ENCODE measurements at places on chromosomes 3 and 15.

- no peak for DNase-seq
These were observed 670 bp upstream of the ISLR start for GRCh38 chr15:74172701-74173379.

GRCh38 chr3:19270481-19270880, 122.2 kb downstream of the KCNH8 start:
- DNase-seq, result no peak

- no peak for DNase-seq
These were observed 301.5 kb downstream of the MEX3B start for GRCh38 chr15:81744364-81744763.

DNA sequence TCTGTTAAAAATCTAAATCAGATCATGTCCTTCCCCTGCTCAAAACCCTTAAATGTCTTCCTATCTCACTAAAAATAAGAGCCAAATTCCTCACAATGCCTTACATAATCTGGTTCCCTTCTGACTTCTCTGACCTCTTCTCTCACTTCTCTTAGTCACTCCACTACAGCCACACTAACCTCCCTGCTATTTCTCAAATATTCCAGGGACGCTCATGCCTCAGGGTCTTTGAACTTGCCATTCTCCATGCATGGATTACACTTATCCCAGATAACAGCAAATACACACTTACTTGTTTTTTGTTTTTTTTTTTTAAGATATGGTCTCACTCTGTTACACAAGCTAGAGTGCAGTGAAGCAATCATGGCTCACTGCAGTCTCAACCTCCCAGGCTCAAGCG, 8.5 kb downstream of the TP53BP1 start:
- no peak for DNase-seq

DNA sequence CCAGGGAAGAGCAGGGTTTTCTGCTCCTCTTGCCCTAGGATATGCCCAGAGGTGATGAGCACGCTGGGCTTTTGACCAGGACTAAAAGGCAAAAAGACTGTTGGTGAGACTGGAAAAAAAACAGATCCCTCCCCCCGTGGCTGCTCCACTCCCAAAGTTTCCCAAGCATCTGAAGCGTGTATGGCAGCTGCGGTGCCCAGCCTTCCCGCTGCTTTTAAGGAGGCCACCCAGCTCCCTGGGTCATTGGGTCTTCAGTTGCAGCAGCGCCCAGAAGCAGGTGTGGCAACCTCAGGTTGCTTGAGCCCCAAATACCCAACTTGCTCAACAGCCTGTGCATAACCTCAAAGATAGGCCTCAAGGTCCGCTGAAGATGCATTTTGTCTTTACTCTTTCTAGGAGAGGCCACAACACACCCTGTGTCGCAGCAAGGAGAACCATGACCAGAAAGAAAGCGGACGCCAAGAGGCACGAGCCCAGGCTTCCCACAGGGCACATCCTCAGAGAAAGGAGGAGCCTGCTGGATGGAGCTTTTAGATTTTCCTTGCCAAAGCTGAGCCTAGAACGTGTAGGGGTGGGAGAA, 2.0 kb downstream of the SRGAP3 start:
- DNase-seq, result no peak

DNA sequence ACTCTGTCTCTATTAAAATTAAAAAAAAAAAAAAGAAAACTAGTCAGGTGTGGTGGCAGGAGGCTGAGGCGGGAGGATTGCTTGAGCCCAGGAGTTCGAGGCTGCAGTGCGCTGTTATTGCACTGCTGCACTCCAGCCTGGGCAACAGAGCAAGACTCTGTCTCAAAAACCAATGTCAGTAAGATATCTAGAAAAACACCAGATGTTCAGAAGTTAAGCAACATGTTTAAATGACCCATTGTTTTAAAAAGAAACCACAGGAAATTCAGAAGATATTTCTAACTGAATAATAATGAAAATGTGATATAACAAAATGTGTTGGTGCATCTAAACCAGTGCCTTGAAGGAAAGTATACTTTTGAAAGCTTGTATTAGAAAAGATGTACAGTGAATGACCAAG, 203.4 kb upstream of the CGNL1 start:
- no peak for DNase-seq

DNA sequence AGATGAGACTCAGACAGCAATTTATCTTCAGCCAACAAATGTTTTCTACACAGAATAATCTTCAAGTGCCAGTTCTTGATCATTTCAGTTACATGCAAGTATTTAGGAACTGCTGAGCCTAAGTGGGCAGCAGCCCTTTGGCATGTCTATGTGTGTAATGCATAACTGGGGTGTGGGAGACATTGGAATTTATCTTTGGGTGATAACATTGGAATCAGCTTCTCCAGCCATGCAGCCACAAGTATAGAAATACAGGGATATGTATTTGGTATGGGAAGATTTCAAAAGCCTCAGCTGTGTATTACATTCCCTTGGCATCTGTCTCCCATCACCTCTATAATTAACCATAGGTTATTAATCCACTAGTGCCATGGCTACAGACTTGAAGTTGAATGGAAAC, 63.4 kb upstream of the FOXP1 start:
- no peak for DNase-seq

GRCh38 chr15:66841953-66842681, 140.1 kb downstream of the SMAD6 start:
- no peak for DNase-seq

- DNase-seq, result no peak
These were observed 521.9 kb upstream of the PROK2 start for GRCh38 chr3:72306800-72307341.

GRCh38 chr15:31473385-31474058, 146.9 kb downstream of the KLF13 start:
- DNase-seq, result no peak

DNA sequence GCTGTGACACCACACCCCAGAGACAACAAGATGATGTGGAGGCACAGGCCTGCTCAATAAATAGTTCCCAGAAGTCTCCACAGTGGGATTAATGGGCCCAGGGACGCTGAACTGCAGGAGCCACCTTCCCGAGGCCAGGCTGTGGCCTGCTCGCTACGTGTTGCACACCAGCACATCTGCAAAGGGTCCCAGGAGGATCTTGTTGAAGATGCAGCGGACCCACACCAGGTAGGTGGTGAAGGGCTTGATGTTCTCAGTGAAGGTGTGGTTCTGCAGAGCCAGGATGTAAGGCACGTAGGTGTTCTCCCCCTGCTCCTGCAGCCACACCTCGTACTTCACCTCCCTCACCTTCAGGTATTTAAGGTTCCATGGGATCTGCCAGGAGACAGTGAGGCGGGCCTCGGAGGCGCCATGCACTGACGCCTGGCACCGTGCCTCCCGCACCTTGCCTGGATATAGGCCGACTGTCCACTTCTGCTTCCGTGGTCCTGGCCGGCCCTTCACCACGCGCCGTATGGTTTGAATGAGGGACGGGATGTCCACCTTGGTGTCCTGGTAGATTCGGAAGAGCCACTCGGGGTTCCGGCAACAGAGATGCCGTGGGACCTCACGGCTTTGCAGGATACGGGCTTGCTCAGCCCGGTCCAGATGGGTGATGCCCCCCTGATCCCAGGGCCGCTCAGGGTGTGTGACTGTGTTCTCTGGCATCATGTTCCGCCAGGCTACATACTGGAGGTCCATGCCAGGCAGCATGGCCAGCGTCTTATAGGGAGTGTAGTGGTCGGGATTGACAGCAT, 26.1 kb downstream of the POMGNT2 start:
- no peak for DNase-seq

- DNase-seq, result no peak
These were observed 33.8 kb upstream of the XIRP1 start for GRCh38 chr3:39226106-39226741.

DNA sequence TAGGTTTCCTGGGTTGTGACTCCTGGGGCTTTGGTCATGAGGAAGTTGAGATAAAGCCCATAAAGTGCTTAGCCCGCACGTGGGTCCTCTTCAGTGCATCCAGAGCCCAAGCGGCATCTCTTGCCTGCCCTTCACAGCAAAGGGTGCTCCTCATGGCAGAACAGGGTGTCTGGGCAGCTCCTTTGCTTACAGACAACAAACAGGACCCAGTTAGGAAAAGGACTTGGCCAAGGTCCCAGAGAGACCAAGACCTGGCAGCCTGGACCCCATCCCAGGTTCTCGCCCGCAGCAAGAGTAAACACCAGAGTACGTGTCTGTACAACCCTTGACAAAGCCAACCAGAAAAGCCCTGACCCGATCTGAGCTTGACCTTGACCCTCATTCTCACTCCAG, 27.0 kb downstream of the ALS2CL start:
- no peak for DNase-seq

DNA sequence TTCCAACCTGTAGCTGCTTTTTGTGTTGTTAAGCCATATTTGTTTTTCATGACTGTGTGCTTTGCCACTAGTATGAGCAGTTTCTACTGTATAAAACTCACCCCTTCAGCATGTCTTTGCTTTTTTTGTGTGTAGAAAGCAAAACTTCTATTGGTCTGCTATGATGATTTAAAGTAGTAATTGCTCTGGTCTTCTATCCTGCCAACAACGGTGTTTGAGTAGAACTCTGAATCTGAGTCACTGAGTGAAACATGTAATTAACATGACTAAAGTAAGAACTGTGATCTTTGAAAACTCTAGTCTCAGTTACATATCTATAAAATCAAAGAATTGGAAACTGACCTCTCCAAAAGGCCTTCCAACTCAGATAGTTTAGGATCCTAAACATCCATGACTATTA, 133.6 kb downstream of the TPRG1 start:
- DNase-seq, result no peak

- no peak for DNase-seq
These were observed 13.7 kb upstream of the PTPRG start for GRCh38 chr3:61547625-61548024.

DNA sequence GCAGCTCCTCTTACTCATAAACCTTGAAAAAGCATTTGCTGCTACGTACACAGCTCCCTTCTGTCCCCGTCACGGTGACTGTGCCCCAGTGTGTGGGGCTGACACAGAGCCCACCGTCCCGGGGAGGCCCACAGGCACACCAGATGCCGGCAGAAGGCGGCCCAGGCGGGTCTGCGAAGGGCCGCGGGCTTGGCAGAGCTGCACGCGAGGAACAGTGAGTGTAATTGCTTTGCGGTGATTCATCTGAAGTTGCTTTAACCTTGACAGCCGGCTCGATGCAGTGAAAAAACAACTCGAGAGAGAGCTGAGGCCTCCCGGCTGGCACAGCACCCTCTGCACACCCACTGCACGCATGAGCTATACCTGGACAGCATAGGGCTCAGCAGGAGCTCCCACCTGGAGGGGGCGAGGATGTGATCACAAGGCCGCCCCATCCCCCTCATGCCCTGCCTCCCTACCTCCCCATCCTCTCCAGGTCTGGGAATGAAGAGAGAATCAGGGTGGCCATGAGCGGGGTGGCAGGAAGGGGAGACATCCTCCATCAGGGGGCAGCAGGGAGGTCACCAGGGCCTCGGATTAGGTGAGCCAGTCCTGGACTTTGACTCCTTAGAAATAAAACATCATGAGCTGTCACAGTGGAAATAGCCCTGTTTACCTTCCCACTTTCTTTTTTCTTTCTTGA, 172.7 kb downstream of the MEGF11 start:
- no peak for DNase-seq

DNA sequence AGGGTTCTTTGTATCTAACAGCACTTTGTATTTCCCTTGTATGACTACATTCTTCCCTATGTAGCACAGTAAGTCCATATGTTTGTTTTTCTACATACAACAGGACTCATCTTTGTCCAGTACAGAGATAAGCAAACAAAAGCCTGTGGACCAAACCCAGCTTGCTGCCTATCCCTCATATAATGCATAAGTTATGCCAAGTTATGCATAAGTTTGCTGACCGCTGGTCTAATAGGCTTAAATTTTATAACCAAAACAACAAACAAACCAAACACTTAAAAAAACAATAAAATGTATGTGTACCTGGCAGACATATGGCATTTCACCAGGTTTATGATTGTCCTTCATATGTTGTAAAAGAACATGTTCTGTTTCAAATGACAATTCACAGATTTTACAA, 56.0 kb downstream of the ZNF280D start:
- no peak for DNase-seq

- DNase-seq, result no peak
These were observed 25.0 kb upstream of the ACAP2 start for GRCh38 chr3:195467641-195468390.

GRCh38 chr3:172646439-172647015, 64.3 kb downstream of the NCEH1 start:
- no peak for DNase-seq

- no peak for DNase-seq
These were observed 116.5 kb upstream of the FGF7 start for GRCh38 chr15:49306551-49306950.

- DNase-seq, result no peak
These were observed 47.6 kb downstream of the EFHB start for GRCh38 chr3:19886404-19886803.

- no peak for DNase-seq
These were observed 10.1 kb upstream of the GPR171 start for GRCh38 chr3:151213151-151213550.

DNA sequence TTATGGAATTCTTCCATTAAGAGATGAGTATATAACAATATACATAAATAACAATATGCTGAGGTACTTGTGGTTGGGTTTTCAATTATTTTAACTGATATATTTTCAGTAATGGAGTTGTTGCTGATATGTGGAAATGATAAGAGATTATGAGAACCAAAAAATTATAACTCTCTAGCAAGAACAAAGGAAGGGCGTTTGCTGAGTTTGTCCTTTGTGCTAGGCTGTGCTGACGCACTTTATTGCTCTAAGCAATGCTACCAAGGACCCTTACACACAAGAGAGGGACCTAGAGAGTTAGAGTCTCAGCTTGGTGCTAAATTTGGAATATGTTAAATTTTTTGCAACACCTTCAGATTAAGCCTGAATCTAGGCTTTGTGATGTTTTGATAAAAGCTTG, 24.1 kb downstream of the CFAP91 start:
- no peak for DNase-seq

GRCh38 chr3:146646261-146646660, 41.1 kb upstream of the PLSCR5 start:
- no peak for DNase-seq

- DNase-seq, result no peak
These were observed 34.2 kb downstream of the EEFSEC start for GRCh38 chr3:128187495-128187894.

- no peak for DNase-seq
These were observed 6.9 kb downstream of the AHSG start for GRCh38 chr3:186619787-186620212.

- DNase-seq, result no peak
These were observed 4.7 kb upstream of the CEMIP start for GRCh38 chr15:80774486-80774885.

- peak; percentile 56 for DNase-seq
These were observed 21.4 kb upstream of the ZBED2 start for GRCh38 chr3:111616417-111617105.

DNA sequence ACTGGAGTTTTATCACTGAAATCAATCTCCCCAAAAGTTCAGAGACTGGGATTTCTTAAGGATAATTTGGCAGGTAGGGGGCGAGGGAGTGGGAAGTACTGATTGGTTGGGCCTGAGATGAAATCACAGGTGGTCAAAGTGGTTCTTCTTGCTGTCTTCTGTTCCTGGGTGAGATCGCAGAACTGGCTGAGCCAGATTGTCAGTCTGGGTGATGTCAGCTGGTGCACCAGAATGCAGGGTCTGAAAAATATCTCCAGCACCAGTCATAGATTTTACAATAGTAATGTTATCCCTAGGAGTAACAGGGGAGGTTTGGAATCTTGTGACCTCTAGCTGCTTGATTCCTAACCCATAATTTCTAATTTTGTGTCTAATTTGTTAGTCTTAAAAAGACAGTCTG, 86.7 kb upstream of the SLC25A36 start:
- no peak for DNase-seq

Measured in activated effector memory CD4-positive, alpha-beta T cell treated with Interleukin-2 at 50 U/mL for 16 hours (primary cell).